GM23248 (cell line): ENCODE measurements at places on chromosomes 12 and 14. TPM values are rescaled to one million over a fixed set of nuclear protein-coding genes. Genes with fewer than 3 reads are reported as not detected.

GRCh38 chr14:31858868-31859267, 218.2 kb upstream of the ARHGAP5 start:
- DNase-seq = peak; percentile 32

DNA sequence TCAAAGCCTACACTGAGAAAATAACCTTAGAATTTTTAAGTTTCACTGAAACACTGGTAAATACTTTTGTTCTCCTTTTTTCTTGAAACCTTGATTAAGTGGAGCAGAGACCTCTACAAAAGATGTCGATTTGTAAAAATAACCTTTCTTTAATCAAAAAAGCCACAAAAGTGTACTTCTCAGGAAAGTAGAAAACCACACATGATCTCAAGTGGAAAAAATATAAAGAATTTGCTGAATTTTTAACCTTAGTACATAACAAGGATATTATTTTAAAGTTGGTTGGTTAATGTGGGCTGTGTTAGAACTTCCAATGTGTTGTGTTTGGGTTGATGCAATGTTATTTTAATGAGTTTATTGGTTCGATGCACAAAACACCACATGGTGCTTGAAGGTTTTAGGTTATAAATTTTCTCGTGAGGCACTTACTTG, 8.6 kb downstream of the LGR5 start:
- no peak for DNase-seq

DNA sequence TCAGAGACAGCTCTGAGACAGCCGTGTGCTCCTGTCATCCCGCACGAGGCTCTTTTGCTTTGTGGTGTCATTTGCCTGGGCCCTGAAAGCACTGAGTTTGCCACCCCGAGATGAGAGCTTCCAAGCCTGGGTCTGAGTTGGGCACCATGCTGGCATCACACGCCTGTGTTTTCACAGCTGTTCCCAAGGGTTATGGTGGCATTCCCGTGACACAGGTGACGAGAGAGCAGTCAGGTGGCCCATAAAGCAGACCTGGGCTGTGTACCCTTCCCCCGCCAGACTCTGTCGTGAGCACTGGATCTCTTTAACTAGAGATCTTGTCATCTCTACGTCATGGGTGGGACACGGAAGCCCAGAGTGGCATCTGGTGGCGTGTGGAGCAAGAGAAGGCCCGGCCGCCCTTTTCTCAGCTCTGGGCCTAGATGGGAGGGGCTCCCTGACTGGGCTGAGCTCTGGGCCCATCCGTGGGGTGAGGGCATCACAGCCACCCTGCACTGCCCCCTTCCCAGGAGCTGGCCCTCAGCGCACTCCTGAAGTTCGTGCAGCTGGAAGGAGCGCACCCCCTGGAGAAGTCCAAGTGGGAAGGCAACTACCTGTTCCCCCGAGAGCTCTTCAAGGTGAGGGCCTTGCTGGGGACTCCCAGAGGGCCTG, 2.6 kb downstream of the NOC4L start:
- no peak for DNase-seq

DNA sequence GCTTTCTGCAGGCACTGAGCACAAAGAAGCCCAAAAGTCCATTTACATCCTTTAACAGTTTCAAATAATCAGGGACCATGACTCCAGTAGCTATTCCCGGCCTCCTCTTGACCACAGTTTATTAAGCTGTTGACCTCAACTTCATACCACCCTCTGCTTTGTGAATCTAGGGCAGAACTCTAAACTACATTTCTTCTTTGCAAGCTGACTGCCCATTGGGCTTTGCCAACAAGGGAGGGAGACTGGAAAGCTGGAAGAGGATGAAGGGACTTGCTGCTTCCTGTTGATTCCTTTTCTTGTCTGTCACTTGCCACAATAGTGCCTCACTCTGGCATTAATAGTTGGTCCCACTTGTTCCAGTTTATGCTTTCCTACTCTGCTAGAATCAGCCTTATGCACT, 2.7 kb downstream of the CGRRF1 start:
- no peak for DNase-seq

The SMCO3 gene
- total RNA-seq = not detected in 2 replicates

The GZMH gene
- not detected in 2 replicates for total RNA-seq

The DAO gene
- not detected in 2 replicates for total RNA-seq
